Activated T-helper 17 cell treated with anti-CD3 and anti-CD28 coated beads, Interleukin-2, amount 50 U/mL, for 72 hours (primary cell): ENCODE measurements at places on chromosomes 5 and 9. TPM values are rescaled to one million over a fixed set of nuclear protein-coding genes. Genes with fewer than 3 reads are reported as not detected.
A peak's percentile ranks its signal among the peaks of the same experiment; 100 is the strongest.

DNA sequence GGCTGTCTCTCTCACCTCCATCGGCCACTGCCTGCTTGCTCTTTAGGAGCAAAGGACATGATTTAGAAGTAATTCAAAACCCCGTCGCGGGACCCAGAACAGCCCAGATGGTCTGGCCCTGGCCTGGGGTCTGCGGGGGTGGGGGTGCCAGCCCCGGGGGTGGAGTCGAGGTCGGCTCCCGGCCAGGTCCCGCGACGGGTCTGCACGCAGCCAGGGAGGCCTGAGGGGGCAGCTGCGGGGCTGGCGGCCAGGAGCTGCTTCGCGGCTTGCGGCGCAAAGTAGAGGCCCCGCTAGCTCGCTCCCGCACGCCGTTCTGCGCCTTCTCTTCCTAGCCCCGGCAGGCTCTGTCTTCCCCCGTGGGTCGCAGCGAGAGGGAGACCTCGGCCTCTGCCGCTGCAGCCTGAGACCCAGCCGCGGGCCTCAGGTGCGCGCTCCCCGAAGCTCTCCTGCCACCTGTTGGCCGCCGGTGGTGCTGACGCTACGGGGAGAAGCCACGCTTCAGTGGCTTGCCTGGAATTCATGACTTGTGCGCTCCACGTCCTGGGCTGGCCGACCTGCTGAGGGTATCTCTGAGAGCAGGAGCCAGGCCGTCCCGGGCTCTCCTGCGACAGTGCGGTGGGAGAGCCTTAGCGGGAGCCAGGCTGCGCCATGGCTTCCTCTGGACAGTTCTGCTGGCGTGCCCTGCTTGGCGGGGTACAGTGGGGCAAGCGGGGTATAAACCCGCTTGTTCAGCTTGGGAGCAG lies 157.2 kb upstream of the PITX1 start:
- ATAC-seq, result peak; percentile 97

Gene P4HA2
- 8.4 TPM for total RNA-seq

Gene CARTPT
- total RNA-seq, result not detected

Gene IL3
- 9.0 TPM for total RNA-seq

GRCh38 chr9:114302727-114303126 lies 20.2 kb upstream of the ORM1 start:
- ATAC-seq, result no peak

Gene TRIM36
- 0.34 TPM for total RNA-seq

GRCh38 chr5:130337179-130337888 lies 433.1 kb downstream of the CHSY3 start:
- ATAC-seq, result no peak

- ATAC-seq, result no peak
Observed at GRCh38 chr9:14418301-14418940, 104.5 kb upstream of the NFIB start.

Gene CCNJL
- not detected for total RNA-seq

- no peak for ATAC-seq
Observed at GRCh38 chr5:7759257-7759871, 91.6 kb downstream of the CFAP90 start.

DNA sequence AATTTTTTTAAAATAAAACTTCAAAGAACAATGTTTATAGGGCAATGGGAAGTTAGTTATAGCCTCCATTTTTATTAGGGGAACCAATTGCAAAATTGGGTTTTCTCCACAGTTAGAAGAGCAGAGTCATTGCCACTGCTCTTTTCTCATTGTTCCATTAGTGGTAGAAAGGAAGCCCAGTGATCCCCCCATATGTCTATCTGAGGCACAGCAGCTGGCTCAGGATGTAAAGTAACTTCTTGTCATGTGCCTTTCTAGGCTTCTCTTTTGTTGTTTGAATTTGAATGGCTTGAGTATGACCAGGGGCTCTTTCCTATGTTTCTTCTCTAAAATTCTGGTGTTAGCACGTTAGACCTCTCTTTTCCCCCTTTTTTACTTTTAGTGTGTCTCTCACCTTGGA lies 61.2 kb downstream of the UBAP1 start:
- no peak for ATAC-seq

GRCh38 chr5:154972476-154973080 lies 31.7 kb downstream of the MRPL22 start:
- ATAC-seq, result no peak

DNA sequence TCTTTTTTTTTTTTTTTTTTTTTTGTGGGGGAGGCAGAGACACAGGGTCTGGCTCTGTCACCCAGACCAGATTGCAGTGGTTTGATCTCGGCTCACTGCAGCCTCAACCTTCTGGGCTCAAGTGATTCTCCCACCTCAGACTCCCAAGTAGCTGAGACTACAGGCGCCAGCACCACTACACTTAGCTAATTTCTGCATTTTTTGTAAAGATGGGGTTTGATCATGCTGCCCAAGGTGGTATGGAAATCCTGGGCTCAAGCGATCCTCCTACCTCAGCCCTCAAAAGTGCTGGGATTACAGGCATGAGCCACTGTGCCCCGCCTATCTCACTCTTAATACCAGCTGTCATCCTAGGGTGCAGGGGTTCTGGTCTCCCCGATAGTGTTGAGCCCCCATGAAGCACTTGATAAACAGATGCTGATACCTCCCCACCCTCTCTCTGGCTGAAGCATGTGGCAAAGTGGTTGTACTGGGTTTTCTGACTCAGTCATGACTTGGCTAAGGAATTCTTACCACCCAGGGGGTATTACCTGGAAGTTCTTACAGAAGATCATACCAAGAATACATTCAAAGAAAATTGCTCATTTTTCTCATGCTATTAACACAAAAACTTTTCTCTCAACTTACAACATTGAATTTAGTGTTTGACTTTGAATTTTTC lies 110.2 kb upstream of the DAPK1 start:
- ATAC-seq, result no peak

GRCh38 chr5:15417156-15417555 lies 82.8 kb upstream of the FBXL7 start:
- no peak for ATAC-seq

GRCh38 chr9:134340475-134341160 lies 14.4 kb downstream of the RXRA start:
- ATAC-seq, result no peak

- no peak for ATAC-seq
Observed at GRCh38 chr5:173751266-173751600, 134.8 kb upstream of the BOD1 start.

Gene PCDHA13
- not detected for total RNA-seq

GRCh38 chr5:56625541-56625940 lies 189.8 kb upstream of the MAP3K1 start:
- ATAC-seq, result no peak

Gene ZFR
- 70.4 TPM for total RNA-seq

Gene TMEM215
- not detected for total RNA-seq

Gene ALDH1B1
- 29.1 TPM for total RNA-seq

DNA sequence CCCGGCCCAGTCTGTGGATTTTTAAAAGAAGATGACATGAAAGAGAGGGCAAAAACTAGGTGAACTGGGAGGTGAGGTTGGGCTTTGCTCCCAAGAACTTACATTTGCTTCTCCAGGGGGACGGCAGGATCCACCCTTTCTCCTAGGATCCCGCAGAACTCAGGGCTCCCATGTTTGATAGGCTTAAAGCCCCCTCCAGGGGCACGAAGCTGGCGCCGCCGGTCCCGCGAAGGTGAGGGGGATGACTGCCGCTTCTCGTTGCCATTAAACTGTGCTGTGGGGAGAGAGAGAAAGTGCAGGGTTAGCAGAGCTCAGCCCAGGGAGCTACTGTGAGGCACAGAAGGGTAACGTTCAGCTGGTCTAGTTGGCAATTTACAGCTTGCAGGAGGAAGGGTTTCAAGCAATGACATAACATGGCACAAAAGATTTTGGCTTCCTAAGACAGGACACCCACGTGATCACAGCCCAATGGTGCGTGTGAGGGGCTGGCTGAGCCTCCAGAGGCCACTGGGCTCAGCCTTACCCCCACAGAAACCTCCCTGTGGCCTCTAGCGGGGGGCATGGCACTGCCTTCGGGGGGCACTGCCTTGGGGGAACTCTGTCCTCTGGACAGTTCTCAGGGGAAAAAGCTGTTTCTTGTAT lies 52.0 kb upstream of the SLC25A51 start:
- ATAC-seq, result no peak

GRCh38 chr5:82815871-82816270 lies 261.3 kb downstream of the TMEM167A start:
- ATAC-seq, result no peak

- no peak for ATAC-seq
Observed at GRCh38 chr5:136174021-136174659, 18.8 kb downstream of the SMIM32 start.

GRCh38 chr9:11931109-11931508 lies 762.1 kb upstream of the TYRP1 start:
- ATAC-seq, result no peak

DNA sequence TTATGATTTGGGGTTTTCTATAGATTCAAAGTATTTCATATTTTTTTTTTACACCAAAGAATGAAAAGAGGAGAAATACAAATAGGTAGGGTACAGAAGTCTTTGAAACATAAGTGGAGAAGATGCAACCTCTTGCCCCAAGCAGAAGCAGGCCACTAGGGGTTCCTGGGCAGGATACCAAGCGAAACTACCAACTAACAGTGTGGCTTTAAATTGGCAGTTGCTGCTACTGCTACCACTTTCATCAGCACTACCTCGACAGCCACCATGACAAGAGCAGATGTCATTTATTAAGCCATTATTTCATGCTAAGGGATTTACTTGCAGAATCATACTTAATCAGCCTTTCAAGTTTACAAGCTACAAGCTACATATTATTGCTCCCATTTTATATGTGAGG lies 288.1 kb downstream of the NR3C1 start:
- ATAC-seq, result no peak

Gene PSAT1
- total RNA-seq, result 62.2 TPM
